ENCODE measurements at places on chromosomes 12 and 14. TPM values are rescaled to one million over a fixed set of nuclear protein-coding genes. Genes with fewer than 3 reads are reported as not detected.

Gene OTX2
- not detected for total RNA-seq

Gene TPH2
- not detected for total RNA-seq

Gene C3AR1
- 0.73 TPM for total RNA-seq

Gene HSPA2
- 8.1 TPM for total RNA-seq

Gene KCNH3
- 1.5 TPM for total RNA-seq

Gene EFS
- total RNA-seq: not detected

Gene LRIG3
- total RNA-seq: not detected

Gene RNU6-7
- not detected for total RNA-seq

Gene AHNAK2
- total RNA-seq: 0.02 TPM

Gene ENDOU
- total RNA-seq: 0.09 TPM

Gene NKX2-8
- not detected for total RNA-seq

Gene TAMALIN
- total RNA-seq: 10.4 TPM

Gene RNASE7
- not detected for total RNA-seq

Gene PZP
- not detected for total RNA-seq

Gene RAB3IP
- total RNA-seq: 33.6 TPM

Gene EIF2S1
- 268 TPM for total RNA-seq

Gene GLT8D2
- total RNA-seq: 0.31 TPM

Gene IPO8
- total RNA-seq: 41.3 TPM

Gene MIPOL1
- total RNA-seq: not detected

Gene CLEC1B
- total RNA-seq: not detected

Gene SMOC1
- total RNA-seq: not detected

Measured in activated CD4-positive, alpha-beta T cell treated with anti-CD3 and anti-CD28 coated beads, Interleukin-2, amount 10 ng/mL, durations not matched to agents 24 days and 14 days (primary cell).